ENCODE measurements at places on chromosomes 3 and 15.

- no peak for DNase-seq
These were observed 119.4 kb upstream of the PRR20G start for GRCh38 chr3:127407026-127407939.

DNA sequence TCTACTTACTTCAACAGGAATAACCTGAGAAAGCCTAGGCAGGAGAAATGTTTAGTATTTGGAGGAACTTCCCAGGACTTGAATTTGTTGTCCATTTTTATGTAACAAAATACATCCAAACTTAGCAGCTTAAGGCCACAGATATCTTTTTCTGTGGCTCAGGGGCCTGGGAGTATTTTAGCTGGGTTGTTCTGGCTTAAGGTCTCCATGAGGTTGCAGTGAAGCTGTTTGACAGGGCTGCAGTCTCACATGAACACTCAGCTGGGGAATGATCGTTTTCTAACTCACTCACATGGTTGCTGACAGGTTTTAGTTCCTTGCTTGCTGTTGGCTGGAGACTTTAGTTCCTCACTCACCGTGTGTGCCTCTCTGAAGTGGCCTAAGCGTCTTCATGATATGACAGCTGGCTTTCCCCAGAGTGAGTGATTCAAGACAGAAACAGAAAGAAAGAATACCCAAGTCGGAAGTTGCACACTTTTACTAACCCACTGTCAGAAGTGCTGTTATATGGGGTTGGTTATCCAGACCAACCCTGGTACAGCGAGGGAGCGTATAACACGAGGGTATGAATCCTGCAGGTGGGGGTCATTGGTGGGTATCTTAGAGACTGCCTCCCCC lies 229.7 kb upstream of the TBL1XR1 start:
- no peak for DNase-seq

GRCh38 chr3:8974458-8974857 lies 11.2 kb upstream of the RAD18 start:
- DNase-seq = no peak

GRCh38 chr15:87123676-87124382 lies 1044.2 kb downstream of the AGBL1 start:
- no peak for DNase-seq

- no peak for DNase-seq
These were observed 114.9 kb downstream of the GMNC start for GRCh38 chr3:190747571-190747970.

DNA sequence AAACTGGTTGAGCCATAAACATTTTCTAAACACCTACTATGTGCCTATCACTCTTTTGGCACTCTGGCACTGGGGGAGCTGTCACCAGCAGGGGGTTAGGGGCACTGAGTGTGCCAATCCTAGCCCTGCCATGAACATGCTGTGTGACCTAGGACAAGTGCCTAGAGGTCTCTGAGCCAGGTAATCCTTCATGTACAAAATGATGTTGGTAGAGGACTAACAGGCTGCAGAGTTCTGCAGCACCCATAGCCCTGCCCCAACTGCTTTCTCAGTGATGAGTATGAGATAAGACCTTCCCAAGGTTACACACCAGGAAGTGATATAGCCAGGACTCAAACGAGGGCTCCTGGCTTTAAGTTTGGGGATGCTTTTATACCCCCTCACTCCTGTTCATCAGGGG lies 84.9 kb upstream of the SEC13 start:
- no peak for DNase-seq

GRCh38 chr3:26591926-26592325 lies 30.6 kb upstream of the LRRC3B start:
- DNase-seq = no peak

DNA sequence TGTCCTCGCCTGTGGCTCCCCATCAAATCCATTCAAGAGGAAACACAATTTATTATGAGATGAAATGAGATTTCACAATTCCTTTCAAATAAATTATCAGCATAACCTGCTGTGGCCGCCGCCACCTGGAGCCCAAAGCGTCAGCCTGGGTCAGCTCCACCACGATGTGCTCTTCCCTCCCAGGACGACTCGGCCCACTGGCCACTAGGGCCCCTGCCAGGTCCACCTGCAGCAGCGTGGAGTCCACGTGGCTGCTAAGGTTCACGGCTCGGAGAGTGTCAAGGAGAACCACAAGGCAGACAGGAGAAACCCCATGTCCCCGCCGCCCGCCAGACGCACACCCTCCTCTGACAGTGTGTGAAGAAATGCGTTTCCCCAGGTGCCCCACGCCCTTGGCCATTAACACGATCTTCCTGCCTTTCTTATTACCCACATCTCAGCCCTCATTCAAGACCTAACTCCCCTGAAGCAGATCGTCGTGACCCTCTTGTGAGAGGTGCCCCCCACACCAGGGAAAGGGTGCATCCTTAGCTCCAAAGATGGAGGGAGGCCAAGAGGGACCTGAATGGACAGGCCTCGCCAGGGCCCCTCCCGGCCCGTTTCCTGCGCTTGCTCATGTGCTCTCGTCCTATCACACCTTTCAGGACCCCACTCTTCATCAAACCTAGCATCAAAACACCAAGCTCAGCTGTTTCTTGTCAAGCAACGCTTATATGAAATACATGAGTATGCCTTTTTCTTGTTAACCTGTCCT lies 80.6 kb downstream of the OCA2 start:
- DNase-seq = no peak

- no peak for DNase-seq
These were observed 482.2 kb downstream of the SQOR start for GRCh38 chr15:46117071-46117470.

DNA sequence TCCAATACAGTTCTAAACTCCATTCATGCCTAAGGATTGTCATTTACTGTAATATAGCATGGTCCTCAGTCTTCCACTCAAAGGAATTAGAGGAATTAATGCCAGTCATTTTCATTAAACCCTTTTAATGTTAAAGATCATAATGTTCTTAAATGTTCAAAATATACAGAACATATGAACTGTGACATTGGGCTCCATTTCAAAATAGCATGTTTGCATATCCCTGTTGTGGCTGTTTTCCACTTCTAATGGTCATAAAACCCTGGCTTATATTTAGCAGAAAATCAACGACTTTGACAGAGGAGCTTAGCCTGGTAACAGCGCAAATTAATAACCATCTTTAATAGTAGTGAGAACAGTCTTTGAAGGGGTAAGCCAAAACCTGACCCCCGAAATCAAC lies 260.7 kb downstream of the UBE2E2 start:
- DNase-seq = no peak

- DNase-seq = no peak
These were observed 26.7 kb downstream of the SLC12A8 start for GRCh38 chr3:125185805-125186204.

DNA sequence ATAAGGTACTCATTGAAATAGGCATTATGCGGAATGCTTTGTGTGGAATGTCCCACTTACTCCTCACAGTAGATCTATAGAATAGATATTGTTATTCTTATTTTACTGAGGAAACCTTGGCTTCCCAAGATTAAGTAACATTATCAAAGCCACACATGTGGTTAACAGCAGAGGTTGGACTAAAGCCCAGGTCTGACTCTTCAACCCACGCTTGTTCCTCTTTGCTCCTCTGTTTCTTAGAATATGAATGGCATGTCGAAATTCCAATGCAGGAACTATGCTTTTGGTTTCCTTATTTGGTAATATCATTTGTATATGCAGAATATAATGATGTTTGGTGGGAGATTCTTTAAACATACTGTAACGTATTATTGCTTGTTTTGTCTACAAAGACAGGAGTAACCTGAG lies 818.8 kb upstream of the LMCD1 start:
- DNase-seq = no peak

- DNase-seq = no peak
These were observed 7.1 kb upstream of the EMC4 start for GRCh38 chr15:34217587-34218225.

DNA sequence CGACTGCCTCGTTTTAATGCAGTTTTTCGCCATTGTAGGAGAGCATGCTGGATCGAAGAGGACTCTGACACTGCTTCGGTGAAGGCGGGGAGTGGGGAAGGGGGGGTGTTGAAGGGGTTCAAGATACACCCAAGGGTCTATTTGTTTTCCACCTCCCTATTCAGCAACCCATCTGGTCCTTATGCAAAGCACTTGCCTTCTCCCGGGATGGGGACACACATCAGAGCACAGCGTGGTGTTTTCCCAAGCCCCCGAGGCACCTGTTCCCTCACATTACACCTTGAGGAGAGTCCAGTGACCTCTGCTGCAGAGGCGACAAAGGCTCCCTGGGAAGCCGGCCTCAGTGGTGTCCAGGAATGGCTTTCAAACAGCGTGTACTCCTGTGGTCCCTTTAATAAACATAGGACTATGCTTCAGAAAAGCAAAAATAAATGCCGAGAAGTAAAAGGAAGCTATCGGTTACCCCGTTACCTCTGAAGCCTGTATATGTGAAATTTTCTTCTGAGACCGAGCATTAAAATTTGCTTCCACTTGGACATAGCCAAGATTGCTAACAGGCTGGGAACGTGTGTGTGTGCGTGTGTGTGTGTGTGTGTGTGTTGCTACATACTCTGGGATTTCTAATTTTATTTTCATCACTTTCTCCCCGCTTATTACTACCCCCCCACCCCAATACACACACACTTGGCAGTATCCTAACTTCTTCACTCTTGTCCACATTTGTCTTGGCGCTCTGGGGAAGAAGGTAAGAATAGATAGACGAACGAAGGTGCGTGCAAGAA lies 53.2 kb downstream of the CCDC54 start:
- DNase-seq = no peak

DNA sequence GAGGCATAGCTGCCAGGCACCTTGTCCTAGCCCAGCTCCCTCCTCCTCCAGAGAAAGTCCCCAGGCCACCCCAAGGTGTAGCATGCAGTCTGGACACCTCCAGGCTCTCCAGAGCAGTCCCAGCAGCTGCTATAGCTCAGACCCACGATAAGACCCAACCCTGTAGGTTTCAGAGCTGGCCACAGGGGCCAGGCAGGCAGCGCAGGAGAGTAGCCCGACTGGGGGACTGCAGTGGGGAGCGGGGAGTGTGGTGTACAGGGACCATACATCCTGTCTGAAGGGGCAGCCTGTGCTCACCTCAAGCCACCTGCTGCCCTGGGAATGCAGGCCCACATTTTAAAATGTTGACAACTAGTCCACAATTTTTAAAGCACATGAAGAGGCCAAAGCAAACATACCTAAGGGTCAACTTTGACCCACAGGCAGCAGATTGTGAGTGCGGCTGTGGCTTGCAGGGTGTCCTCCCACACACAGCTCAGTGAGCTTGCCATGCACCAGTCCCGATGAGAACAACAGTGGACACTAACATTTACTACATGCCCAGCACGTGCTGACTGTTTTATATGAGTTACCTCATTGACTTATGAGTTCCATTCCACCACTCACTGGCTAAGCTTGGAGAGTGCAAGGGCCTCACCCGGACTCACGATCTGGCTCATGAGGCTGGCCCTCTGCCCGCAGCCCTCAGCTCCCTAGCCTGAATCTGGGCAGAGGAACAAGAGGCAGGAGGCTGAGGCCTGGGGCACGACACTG lies 81.4 kb downstream of the DNAJB8 start:
- no peak for DNase-seq

GRCh38 chr3:173191611-173192010 lies 50.6 kb upstream of the SPATA16 start:
- no peak for DNase-seq

DNA sequence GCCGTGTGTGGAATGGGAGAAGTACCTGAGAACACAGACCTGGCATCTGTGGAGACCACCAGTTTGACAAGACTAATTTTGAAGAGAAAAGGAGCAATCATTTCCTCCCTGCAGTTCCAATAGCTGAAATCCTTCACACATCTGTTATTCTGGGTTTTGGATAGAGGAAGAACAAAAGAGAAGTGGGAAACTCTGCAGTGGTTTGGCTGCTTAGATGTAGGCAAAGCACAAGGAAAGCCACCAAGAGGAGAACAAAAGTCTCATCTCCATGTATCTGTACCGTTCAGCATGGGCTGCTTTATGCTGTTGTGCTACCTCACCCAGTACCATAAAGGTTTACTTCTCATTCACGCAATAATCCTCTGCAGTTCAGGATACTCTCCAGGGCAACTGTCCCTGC lies 153.1 kb upstream of the COL8A1 start:
- DNase-seq = no peak

GRCh38 chr15:85027033-85027380 lies 45.4 kb downstream of the PDE8A start:
- DNase-seq = no peak

DNA sequence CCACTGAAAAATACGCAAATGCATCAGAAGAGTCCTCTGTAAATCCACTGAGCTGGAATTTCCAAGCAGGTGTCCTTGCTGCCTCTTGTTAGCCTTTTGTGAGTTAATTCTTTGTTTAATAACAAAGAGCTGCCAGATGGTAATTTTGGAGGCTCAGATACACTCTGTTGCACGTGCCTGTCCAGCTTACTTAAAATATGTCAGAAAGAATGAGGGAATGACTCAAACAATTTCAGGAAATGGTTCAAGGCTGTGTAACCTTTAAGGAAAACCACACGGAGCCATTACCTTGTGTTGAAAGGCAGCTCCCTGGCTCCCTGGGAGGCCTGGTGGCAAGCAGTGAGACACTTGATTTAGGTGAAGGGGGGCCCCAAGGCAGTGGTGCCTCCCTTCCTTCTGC lies 302.2 kb upstream of the CTDSPL start:
- no peak for DNase-seq

DNA sequence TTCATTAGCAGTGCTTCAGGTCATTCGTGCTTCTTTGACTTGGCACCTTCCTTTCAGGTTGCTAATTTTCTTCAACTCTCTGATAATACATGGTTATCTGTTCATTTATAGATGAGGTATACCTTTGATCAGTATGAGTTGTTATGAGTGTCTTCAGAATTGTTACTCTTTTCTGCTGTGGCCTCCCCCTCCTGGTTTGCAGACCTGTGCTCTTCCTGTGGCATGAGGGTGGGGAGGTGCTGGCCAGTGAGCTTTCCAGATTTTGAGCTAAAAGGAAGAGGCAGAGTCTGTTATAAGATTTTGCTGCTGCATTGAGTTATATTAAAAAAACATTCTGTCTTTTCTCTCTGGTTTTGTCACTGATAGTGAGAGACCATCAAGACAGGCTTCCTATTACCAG lies 30.8 kb upstream of the GOLGA6L9 start:
- DNase-seq = no peak

- no peak for DNase-seq
These were observed 183.9 kb downstream of the ARRDC4 start for GRCh38 chr15:98144388-98144787.

DNA sequence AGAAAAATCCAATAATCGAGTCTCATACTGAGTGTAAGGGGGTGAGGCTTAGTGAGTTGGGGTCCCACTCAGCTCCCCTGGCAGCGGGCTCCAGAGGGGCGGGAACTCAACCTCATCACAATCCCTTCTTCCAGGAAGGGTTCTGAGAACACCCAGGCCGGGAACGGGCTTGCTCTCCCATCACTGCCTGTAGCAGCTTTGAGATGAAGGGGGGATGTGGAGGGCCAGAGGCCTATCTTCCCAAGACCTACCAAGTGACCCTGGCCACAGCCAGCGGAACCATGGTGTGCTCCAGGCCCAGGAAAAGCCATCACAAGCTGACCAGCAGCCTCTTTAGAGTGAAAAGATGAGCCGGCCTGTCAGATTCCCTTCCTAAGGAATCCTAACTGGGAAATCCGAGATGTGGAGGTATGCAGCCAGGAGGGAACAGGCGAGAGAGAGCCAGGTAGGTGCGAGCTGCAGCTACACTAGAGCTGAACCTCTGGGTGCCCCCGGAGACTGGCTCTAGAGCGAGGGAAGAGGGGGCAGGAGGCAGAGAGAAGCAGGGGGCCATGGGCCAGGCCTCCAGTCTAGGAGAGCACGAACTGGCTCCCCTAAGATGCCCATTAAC lies 18.5 kb downstream of the GRAMD2A start:
- no peak for DNase-seq
